ENCODE measurements at places on chromosomes 6 and 20. TPM values are rescaled to one million over a fixed set of nuclear protein-coding genes. Genes with fewer than 3 reads are reported as not detected.

- DNase-seq = no peak
Observed at GRCh38 chr20:53426766-53427312, 166.8 kb downstream of the ZNF217 start.

- peak; percentile 47 for DNase-seq
Observed at GRCh38 chr6:166942393-166943168, 13.8 kb downstream of the RNASET2 start.

DNA sequence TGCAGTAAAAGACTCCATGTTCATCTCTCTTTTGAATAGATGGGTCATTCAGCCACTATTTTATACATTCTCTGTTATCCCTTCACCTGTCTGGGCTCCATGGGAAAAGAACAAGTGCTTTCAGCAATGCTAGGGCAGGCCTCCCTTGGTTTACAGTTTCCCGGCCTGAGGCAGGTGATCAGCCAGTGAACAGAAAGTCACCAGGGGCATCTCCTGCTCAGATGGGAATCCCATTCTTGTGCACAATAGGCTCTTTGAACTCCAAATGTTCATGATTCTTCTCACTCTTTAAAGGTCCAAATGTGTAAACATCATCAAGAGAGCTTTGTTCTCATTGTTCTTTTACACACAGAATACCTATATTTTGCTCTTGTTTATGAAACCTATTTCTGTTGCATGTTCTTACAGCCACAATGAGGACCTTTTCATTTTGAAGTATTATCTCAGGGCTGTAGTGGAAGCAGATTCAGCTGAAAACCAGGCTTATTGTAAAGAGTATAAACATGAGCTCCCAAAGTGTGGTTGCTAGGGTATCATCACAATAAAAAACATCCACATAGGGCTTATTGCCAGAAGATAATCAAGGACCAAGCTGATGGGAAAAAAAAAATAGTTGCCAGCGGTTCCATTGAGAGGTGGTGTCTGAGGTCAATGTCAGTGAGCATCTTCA, 267.1 kb upstream of the SGK1 start:
- no peak for DNase-seq

DNA sequence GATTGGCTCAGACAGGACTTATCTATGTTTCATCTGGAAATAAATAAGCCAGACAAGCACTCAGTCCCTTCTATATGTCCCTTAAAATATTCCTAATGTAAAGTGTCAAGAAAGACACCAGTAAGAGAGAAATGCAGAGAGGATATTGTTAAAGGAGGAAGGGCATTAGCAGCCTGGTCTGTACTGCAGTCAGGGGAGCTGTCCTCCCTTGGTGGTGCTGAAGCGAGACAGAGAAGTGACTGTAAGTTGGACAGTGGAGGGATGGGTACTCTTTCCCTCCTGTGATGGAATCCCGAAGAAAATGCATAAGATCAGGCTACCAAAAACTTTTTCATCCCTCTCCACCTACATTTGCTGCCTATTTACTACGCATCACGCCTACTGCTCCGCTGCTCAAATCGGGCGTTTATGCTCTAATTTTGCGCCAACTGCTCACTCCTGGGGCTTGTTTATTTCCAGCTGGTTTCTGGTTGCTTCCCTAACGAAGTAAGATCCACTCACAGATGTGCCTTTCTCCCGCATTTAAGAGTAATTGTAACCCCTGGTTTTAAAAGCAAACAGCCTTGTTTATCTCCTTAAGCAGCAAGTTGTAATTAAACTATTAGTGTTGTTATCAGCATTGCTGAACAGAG, 35.2 kb downstream of the PHACTR1 start:
- peak; percentile 62 for DNase-seq

CLDN20 gene
- total RNA-seq = not detected

- no peak for DNase-seq
Observed at GRCh38 chr20:32603046-32603726, 18.1 kb upstream of the NOL4L start.

DNA sequence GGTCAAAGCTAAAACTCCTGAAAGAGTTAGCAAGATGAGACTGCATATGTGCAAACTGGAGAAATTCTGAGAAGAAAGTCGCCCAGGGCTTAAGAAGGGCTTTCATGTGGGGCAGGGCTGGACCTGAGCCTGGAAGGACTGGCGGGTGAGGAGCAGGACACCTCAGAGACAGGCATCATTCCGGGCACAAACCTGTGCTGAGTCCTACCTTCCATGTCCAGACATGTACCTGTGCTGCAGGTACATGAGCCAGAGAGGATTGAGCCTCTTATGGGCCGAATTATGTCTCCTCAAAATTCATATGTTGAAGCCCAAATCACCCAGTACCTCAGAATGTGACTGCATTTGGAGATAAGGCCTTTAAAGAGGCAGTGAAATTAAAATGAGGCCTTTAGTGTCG, 171.0 kb downstream of the QRSL1 start:
- DNase-seq = no peak

- DNase-seq = no peak
Observed at GRCh38 chr6:46961711-46962110, 40.0 kb upstream of the ADGRF5 start.

- DNase-seq = no peak
Observed at GRCh38 chr6:101545191-101545590, 151.7 kb downstream of the GRIK2 start.

CCNC gene
- 20.6 TPM for total RNA-seq

GRCh38 chr6:17427062-17427461, 33.7 kb downstream of the CAP2 start:
- no peak for DNase-seq

DNA sequence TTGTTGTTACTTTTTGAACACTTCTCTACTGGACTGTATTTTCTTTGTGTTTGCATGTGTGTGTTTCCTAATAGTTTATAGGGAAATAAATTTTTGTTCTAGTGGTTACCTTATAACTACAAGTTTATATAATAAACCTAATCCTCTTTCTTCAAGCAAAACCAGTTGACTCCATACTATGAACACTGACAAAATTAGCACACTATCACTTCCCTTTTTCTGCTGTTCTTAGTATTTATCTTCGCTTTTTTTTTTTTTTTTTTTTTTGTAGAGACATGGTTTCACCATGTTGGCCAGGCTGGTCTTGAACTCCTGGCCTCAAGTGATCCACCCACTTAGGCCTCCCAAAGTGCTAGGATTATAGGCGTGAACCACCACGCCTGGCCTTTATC, 25.0 kb upstream of the C6orf62 start:
- no peak for DNase-seq

GRCh38 chr6:109743739-109744138, 52.6 kb downstream of the FIG4 start:
- DNase-seq = no peak

GRCh38 chr20:14715400-14715799, 378.0 kb upstream of the FLRT3 start:
- no peak for DNase-seq

- DNase-seq = no peak
Observed at GRCh38 chr6:33976437-33977360, 169.2 kb downstream of the GRM4 start.

DNA sequence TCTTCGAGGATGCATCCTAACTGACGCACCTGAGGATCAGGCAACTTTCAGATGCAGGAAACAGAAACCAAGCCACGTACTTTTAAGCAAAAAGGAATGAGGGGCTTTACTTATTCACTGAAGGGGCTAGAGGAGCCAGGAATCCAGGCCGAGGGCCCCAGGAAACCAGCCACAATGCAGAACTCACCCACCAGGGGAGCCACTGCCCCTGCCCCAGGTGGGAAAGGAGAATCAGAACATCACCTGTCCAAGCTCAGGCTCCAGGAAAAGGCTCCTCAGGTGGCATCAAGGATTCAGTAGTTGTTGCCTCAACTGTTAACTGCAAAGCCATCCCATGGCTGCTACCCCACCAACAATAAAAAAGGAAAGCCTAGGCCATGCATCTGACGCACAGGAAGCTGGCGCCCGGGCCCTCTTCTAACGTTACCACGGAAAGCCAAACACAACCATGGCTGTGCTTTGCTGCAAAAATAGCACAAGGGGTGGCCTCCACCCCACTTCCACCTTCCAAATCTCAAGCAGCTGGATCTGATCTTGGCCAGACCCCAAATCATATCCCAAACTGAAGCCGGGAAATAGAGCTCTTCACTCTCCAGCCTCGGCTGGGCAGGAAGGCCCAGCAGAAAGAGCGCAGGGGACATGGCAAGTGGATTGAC, 121.0 kb downstream of the PREX1 start:
- peak; percentile 57 for DNase-seq

- DNase-seq = no peak
Observed at GRCh38 chr20:56418385-56418861, 6.4 kb downstream of the CASS4 start.

CNR1 gene
- total RNA-seq = 3.8 TPM

DNA sequence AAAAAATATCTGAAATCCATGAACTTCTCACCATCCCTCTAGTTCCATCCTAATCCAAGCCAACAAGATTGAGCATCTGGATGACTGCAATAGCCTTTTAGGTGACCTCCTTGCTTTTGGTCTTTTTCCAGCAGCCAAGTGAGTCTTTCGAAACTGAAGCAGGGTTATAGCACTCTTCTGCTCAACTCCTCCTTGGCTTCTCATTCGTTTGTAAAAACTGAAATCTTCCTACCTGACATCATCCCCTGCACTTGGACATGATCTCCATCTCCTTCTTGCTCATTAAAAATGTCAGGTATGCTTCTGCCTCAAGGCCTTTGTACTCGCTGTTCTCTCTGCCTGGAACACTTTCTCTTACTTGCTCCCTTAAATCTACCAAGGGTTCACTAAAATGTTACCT, 46.0 kb downstream of the STX7 start:
- DNase-seq = no peak

DNA sequence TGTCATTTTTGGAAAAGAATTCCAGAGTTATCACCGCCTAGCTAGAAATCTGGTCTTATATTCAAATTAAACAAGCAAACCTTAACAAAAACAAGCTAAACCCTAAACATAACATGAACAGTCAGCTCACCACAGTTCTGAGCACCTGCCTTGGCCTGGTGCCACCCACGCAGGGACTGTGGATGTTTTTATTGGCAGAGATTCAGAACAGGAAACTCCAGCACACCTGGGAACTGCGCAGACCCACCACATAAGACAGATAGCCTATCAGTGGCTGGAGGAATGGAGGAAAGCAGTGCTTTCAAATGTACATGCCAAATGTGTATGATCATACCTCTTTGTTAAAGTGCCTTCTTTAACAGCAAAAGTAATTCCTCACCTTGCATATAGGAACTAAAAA, 8.9 kb downstream of the SLC16A10 start:
- no peak for DNase-seq

DNA sequence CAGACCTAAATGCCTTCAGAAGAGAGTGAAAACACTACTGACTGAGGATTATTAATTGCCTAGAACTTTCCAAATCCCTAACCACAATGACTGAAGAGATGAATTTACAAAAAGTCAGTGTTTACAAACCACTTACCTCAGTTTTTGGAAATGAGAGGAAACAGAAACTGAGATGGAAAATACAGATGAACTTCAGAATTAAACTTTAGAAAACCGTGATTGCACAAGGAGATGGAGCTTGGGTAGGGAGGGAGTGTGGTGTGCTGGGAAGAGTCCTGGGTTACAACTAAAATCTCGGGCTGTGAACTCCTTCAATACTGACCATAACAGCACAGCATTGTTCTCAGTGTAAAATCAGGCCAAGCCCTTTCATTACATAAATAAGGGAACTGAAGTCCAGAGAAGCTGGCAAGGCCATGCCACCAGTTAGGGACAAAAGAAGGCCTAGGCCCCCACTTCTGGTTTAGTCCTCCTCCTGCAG, 4.0 kb downstream of the ELMO2 start:
- DNase-seq = no peak

- DNase-seq = no peak
Observed at GRCh38 chr6:164195278-164195941, 780.9 kb downstream of the QKI start.

FOXQ1 gene
- total RNA-seq = not detected

GRCh38 chr20:3909952-3910366, 20.8 kb downstream of the PANK2 start:
- no peak for DNase-seq

PIGU gene
- total RNA-seq = 14.1 TPM

IL17F gene
- not detected for total RNA-seq

C20orf204 gene
- total RNA-seq = 0.29 TPM

GRCh38 chr6:157381631-157382621, 936 bp downstream of the ZDHHC14 start:
- DNase-seq = peak; percentile 78

DNA sequence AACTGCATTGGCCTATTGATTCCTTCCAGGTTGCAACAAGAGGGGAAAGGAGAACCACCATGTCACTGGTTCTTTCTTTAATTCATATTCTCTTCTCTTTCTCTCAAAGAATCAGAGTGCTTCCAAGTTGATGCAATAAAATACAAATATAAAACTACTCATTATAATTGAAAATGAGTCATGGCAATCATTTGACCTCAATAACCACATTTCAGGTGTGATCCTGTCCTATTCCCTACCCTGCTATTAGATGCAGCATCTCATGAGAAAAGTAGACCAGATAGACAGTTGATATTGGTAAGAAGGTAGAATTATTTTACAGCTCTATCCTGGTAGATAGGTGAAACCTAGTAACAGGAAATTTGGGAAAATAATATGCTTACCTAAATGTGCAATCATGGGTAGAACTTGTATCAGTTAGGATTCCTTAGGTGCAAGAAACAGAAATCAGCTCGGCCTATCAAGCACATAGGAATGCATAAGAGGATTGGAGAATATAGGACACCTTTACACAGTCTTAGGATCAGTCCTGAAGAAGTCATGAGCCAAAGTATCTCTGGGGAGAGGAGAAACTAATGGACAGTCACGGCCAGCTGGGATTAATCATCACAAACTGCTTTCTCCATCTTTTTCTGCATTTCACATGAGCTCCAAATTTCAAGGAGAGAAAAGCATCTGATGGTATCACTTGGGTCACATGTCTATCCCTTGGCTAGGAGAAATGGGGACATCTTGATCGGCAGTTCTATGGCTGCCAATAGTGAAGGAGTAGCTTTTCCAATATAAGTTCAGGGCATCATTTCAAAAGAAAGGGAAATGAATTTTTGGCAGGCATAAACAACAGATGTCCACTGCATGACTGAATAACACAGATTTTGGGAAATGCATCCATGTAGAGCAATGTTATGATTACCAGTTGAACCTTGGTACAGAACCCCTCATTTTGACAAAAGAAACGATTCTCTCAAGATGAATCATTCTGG, 19.3 kb upstream of the RNF146 start:
- no peak for DNase-seq

DNA sequence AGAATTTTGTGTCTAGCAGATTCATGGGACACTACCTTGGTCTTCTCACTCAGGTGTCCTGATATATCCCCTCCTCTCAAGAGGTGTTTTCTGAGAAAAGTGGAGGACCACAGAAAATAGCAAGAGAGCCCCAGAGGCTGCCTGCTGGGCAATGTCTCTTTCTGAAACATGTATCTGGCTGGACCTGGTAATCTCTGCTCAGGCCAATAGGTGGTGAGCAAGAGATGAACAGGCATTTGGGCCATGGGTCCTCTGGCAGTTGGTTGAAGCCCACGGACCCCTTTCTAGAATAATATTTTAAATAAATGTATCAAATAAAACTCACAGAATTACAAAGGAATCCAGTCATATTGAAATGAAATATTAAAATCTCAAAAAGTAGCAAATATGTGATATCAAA, 8.8 kb upstream of the THBD start:
- no peak for DNase-seq

- DNase-seq = no peak
Observed at GRCh38 chr6:30152910-30153610, 8.0 kb downstream of the TRIM10 start.

FAM184A gene
- 3.9 TPM for total RNA-seq

- no peak for DNase-seq
Observed at GRCh38 chr6:43391440-43392031, 22.1 kb upstream of the ZNF318 start.

Data from left cardiac atrium (tissue), 4 donors.